ENCODE measurements at places on chromosomes 11 and 22.

DNA sequence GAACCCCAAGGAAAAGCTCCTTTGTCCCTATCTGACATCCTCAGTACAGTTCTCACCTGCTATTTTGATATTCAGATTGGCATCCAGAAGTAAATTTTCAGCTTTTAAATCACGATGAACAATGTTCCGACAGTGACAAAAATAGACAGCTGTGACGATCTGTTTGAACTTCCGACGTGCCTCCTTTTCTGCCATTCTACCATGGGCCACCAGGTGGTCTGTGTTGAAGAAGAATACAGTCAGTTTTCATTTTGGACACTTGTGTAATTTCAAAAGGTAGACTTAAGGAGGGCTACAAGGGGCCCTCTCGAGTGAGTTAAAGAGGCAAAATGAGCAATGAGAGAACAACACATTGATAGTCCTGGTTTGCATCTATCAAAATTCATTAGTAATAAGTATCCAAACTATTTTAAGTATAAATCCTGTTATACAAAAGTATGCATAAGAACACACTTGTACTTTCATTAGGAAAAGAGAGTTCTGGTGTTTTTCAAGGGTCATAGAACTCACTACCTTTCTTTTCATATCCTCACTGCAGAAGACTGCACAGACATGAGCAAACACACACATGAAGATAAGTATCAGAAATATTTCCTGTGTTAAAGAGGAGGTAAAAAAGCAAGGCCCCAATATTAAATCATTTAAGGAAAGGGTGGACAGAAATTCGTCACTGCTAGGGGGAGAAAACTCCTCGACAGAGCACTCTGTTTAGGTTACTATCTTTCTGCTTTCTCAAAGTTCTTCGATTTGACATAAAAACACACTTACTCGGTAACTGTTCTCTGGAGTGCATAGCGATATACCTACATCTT, 89.9 kb upstream of the APOA1 start:
- DNase-seq, result no peak

DNA sequence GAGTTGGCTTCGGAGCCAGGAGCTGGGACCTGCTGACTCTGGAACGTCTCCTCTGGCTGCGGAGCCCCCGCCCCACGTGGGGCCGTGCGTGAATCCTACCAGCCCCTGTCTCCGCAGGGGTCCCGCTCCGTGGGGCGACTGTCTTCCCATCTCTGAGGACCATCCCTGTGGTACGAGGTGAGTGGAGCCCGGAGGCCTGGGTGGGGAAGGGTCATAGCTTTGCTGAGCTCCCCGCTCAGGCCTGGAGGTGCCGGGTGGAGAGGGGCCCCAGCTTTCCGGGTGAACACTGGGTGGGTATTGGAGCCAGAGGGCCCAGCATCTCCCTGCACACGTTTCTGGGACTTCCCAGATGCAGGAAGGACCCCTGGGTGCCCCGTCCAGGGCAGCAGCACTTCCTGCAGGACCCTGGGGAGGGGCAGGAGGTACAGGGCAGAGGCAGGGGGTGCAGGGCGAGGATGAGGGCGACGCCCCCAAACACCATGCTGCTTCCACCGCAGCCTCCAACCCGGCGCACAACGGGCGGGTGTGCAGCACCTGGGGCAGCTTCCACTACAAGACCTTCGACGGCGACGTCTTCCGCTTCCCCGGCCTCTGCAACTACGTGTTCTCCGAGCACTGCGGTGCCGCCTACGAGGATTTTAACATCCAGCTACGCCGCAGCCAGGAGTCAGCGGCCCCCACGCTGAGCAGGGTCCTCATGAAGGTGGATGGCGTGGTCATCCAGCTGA, 3.8 kb downstream of the MUC5AC start:
- DNase-seq, result no peak

DNA sequence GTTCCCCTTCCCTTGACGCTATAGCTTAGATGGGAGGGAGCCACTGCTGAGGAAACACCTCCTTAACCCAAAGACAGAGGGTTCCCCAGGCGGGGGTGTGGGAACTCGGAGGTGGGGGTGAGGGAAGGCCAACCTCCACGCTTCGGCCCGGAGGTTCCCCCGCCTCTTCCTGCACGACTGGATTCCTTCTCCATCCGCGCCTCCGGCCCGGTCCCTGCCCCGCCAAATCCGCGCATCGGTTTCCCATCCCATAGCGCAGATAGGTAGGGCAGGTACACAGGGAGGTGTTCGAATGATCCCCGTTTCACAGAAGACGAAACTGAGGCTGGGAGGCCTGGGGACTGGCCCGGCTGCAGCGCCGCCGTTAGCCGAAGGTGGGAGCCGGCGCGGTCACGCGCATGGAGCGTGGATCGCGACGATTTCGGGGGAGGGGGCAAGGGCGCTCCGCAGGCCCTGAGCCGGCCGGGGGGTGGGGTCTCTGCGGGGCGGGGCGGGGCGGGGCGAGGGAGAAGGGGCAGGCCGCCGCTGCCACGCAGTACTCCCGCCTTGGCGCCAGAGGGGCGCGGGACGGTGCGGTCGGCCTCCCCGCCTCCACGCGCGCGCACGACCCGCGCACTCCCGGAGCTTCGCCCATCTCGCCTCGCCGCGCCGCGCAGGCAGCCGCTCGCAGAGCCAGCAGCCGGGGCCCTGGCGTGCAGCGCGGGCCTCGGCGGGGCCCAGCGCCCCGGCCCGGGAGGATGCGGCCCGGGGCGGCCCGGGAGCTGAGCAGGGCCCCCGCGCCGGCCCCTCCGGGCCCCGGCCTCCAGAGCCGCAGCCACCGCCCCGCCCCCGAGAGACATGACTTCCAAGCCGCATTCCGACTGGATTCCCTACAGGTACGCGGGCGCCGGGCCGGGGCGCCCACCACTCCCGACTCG, at the start of gene TUB:
TSS of gene TUB (plus strand) at position 538 of the 917 bp plus-strand sequence. CDS start at position 838, 300 bp downstream.
- peak; percentile 6 for DNase-seq

DNA sequence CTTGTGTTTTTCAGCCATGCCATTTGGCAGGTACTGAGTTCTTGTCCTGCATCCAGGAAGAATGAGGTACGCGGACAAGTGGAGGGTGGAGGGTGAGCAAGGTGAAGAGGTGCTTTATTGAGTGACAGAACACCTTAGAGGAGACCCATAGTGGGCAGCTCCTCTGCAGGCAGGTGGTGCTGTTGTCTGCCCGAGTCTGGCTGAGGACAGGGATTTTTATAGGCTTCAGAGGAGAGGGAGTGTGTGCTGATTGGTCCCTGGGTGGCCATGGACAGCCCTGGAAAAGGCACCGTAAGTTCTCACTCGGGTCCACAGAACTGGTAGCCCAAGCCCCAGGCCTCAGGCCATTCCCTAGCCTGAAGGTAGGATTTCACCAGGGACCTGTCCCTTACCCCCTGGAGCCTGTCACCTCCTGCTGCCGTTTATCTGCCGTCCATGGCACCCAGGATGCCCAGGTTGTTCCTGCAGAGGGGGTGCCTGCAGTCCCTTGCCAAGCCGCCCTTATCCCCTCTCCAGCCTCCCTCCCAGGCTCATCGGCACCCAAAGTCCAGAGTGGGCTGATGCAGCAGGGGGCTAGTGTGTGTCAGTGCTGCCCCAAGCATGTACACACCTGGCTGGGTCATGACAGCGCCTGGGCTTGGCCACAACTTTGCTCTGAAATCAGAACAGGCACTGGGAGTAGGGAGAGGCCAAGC, 213.6 kb downstream of the LRRC4C start:
- no peak for DNase-seq

GRCh38 chr11:10618490-10618889, 50.0 kb upstream of the LYVE1 start:
- DNase-seq, result no peak

DNA sequence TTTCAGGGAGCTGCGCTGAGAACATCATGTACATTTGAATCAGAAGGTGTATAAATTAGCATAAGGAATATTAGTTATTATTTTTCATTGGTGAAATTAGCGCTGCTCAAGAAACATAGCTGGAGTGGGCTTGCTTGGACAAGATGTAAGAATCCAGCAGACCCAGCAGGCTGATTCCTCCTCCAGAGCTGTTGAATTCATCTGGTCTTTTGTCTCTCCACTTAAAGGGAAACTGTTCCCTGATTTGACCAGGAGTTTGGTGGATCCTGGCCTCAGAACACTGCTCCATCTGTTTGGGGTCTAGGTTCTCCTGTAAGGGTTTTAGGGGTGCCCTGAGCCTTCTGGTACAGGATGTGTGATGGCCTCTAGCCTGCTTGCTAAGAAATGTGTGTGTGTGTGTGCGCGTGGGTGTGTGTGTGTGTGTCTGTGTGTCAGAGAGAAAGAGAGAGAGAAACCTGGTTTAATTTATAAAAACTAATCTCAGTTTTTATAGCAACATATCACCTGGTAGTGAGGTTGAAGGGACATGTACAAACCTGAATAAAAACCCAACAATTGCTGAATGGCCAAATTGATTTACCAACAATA, 8.3 kb upstream of the SORL1 start:
- no peak for DNase-seq

DNA sequence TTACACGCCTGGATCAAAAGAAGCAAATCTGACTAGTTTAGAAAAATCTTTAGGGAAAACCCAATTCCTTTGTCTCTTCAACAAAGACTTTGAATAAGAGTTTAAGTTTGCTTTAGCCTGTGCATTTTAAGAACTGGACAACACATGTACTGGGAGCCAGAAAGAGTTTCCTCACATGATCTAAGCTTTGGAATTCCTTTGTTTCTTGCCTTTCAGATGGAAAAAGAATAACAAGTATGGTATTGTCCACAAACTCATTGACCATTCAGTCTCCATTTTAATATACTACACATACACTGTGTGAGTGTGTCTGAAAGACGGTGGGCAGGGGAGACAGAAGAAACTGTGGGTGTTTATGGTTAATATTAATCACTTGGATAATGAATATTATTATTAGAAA, 205.6 kb downstream of the MAML2 start:
- DNase-seq, result no peak

DNA sequence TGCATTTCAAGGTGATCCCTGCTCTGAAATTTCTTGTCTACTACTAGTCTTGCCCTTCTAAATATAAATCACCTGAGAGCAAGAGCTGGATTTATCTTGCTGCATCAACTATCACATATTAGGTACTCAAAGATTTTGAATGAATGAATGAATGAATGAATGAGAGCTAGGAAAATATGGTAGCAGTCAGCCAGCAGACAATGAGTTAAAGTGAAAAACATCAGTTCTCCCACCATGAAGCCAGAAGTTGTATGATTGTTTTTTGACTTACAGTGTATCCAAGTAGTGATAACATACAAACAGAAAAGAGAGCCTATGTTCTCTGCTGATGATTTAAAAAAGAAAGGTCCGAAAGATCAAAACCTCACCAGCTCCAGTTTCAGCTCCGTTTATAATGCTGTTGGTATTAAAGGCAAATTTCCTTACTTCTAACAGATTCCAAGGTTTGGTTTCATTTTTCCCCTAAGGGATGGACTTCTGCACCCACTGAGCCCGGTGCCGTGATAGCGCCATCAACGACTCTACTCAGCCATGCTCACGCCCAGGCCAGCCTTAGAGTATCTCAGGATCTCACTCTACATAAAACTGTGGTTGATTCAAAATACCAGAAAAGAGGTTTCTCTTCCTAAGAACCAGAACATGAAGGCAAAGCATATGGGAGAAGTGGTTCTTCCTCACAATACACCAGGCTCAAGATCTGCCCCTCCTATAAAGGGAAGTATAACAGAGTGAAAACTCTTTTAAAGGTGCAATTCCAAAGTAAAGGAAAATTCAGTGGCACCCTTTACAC, 92.0 kb downstream of the SGSM3 start:
- no peak for DNase-seq

All from stimulated activated CD4-positive, alpha-beta T cell treated with anti-CD3 and anti-CD28 coated beads, Interleukin-12 subunit alpha, Interleukin-12 subunit beta, amount 100 ng/mL, for 4 hours (primary cell).